ENCODE measurements at places on chromosomes 2 and 18. TPM values are rescaled to one million over a fixed set of nuclear protein-coding genes. Genes with fewer than 3 reads are reported as not detected.

Gene SLC4A5
- 0.07 TPM for total RNA-seq

Gene SERPINB10
- not detected for total RNA-seq

Gene DSG4
- total RNA-seq = not detected

Gene KLF7
- 26.6 TPM for total RNA-seq

Gene SLC4A3
- 3.0 TPM for total RNA-seq

Gene IRS1
- total RNA-seq = 15.6 TPM

Gene CAD
- total RNA-seq = 55.7 TPM

Gene SERPINB12
- total RNA-seq = not detected

Gene FEZ2
- 39.3 TPM for total RNA-seq

Gene FAM237A
- total RNA-seq = not detected

Gene FIGLA
- not detected for total RNA-seq

Gene MC4R
- total RNA-seq = not detected

Gene TM4SF20
- total RNA-seq = 8.8 TPM

Gene CRYGD
- not detected for total RNA-seq

Gene PROC
- 5.6 TPM for total RNA-seq

Gene C2orf78
- total RNA-seq = not detected

Gene PKDCC
- total RNA-seq = 22.8 TPM

Gene AGFG1
- total RNA-seq = 132 TPM

Gene ERICH2
- not detected for total RNA-seq

Gene TEX51
- total RNA-seq = not detected

Gene ZNF804A
- not detected for total RNA-seq

Gene KATNAL2
- total RNA-seq = 1.4 TPM

Gene LBX2
- 3.0 TPM for total RNA-seq

Gene NLRC4
- 0.09 TPM for total RNA-seq

Gene C2orf74
- 15.2 TPM for total RNA-seq

Gene HRH4
- total RNA-seq = not detected

Gene HOXD1
- 0.06 TPM for total RNA-seq

Gene NCKAP1
- 89.4 TPM for total RNA-seq

Gene POMC
- not detected for total RNA-seq

Gene UBE2E3
- total RNA-seq = 77.9 TPM

Gene INPP1
- total RNA-seq = 29.4 TPM

Gene PCBP1
- total RNA-seq = 410 TPM

Gene DSC3
- 1.6 TPM for total RNA-seq

Gene LYG2
- total RNA-seq = not detected

Gene FAHD2B
- 11.7 TPM for total RNA-seq

Gene MARCO
- total RNA-seq = 0.08 TPM

Gene CLEC4F
- not detected for total RNA-seq

Gene PLEK
- total RNA-seq = not detected

Gene CD207
- not detected for total RNA-seq

Gene IL18R1
- 1.0 TPM for total RNA-seq

Data from A549 treated with Mapracorat at 1 μM for 4 hours (cell line).